ENCODE measurements at places on chromosomes 1 and 21.

GRCh38 chr1:31155216-31155806 lies 84.4 kb downstream of the NKAIN1 start:
- peak; percentile 57 for DNase-seq

GRCh38 chr1:178684111-178684510 lies 40.9 kb upstream of the RALGPS2 start:
- DNase-seq, result no peak

DNA sequence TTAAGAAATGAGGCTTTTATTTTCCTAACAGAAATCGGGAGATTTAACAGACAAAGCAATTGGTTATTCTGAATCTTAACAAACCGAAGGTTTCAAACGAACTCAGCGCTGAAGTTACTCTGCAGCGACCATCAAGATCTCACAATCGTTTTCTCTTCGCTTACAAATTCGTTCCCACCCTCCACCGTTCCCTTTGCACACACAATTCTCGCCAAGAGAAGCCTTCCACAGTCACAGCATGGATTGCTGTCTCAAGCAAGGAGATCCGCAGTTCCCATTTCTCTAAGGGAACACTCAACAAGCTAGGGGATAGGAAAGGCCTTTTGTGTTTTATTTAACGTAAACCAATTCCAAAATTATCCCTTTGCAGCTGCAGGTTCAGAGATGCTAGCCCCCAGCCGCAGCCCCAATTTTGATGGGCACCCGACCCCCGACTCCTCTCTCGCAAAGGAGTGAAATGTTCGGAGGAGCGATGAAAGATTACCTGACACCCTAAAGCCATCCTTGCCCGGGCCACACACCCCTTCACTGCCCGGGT lies 755 bp downstream of the FBXO42 start:
- DNase-seq, result no peak

- no peak for DNase-seq
These were observed 191.2 kb downstream of the RERE start for GRCh38 chr1:8625981-8626898.

- no peak for DNase-seq
These were observed 1.7 kb upstream of the LCE7A start for GRCh38 chr1:152858062-152858461.
